ENCODE measurements at places on chromosomes 7 and 10. TPM values are rescaled to one million over a fixed set of nuclear protein-coding genes. Genes with fewer than 3 reads are reported as not detected.

Gene LRIT1
- not detected for total RNA-seq

Gene ARHGAP22
- total RNA-seq = 2.5 TPM

Gene GPR37
- total RNA-seq = 20.9 TPM

Gene MLXIPL
- total RNA-seq = not detected

Gene CLEC2L
- 1.2 TPM for total RNA-seq

Gene CRPPA
- 4.4 TPM for total RNA-seq

Gene GFRA1
- 8.6 TPM for total RNA-seq

Gene PRKAR2B
- total RNA-seq = 174 TPM

Gene STRIP2
- 9.6 TPM for total RNA-seq

Measured in temporal lobe (tissue), 4 donors.